Activated naive CD4-positive, alpha-beta T cell treated with anti-CD3 and anti-CD28 coated beads for 36 hours (primary cell): ENCODE measurements at places on chromosomes 5 and 9.
A peak's percentile ranks its signal among the peaks of the same experiment; 100 is the strongest.

GRCh38 chr9:111910428-111910827, 13.8 kb downstream of the UGCG start:
- peak; percentile 42 for DNase-seq

GRCh38 chr9:71769175-71770161, 1.2 kb upstream of the CEMIP2 start:
- peak; percentile 69 for DNase-seq

DNA sequence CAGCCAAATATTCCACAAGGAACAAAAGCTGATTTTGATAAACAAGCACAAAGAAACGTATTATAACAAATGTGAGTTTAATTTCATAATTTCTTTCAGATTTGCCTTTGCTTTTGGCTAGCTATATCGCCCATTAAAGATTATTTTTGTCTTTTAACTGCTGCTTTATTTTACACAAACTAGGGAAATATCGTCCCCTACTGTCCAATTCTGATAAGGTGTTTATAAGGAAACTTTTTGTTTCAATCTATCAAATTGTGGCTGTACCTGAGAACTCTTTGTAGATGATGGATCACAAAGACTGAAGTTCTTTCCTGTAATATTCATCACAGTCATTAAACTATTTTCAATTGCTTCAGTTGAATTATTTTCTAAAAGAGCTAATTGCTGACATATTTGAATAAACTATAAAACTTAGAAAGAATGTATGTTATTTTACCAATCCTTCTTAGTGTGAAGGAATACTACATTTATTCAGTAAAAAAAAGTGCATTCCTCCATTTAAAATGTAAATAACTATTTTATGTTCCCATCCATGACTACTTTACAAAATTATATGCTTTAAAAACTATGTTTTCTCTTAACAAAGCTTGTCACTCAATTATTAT, 431.3 kb upstream of the ITGA1 start:
- no peak for DNase-seq

GRCh38 chr5:35024911-35025510, 22.7 kb downstream of the AGXT2 start:
- no peak for DNase-seq

DNA sequence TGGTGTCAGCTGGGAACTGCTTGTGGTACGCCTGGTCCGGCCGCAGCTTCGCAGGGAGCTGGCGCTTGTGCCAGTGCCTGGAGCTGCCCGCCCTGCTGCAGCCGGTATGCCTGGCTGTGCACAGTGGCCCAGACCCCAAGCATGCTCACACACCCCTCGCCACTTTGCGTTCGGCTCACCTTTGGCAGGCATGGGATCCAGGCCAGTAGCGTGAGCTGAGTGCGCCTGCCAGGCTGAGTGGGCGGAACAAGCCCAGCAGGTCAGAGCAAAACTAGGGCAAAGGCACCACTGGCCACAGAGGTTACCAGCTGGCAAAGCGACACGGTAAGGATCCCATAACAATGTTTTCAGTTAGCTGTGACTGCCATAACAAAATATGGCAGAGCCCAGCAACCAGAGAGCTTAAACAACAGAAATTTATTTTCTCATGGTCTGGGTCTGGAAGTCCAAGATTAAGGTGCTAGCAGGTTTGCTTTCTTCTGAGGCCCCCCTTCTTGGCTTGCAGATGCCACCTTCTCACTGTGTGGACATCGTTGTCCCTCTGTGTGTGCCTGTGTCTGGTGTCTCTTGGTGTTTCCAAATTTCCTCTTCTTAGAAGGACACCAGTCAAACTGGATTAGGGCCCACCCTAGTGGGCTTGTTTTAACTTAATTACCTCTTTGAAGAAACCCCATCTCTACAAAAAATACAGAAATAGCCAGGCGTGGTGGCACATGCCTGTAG, 61.6 kb downstream of the PSAT1 start:
- no peak for DNase-seq

DNA sequence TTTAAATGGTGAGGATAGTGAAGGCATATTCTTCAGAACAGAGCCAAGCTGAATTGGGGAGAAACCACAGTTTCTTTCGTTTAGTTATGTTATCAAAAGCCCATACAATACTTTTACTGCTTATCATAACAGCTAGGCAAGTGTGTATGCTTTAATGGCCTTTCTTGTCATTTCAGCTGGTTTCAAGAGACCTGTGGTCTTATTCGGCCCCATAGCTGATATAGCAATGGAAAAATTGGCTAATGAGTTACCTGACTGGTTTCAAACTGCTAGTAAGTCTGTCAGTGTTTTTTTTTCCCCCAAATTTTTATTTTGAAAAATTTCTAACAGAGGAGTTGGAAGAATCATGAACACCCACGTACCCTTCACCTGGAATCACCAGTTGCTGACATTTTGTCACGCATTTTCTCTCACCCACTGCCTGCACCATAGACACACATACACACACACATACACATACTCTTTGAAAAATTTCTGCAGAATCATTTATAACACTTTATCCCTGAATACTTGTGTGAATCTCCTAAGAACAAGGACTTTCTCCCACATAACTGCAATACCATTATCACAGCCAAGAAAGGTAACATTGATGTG, 63.7 kb downstream of the TJP2 start:
- DNase-seq, result no peak

DNA sequence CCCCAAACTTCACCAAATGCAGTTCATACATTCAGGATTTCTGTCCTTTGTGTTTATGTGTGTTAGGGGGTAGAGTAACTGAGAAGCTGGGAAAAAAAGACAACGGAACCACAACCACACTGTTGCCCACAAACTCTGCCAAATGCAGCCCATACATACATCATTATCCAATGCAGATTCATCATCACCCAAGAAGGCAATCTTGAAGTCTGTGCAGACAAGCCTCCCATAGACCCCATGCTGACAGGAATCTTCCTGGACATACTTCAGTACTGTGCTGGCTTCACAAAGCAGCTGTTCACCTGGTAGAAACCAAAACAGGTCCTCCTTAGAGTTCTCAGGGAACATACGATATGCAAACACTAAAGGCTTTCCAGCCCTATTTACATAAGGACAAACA, 38.9 kb downstream of the MTMR12 start:
- no peak for DNase-seq

GRCh38 chr9:128124873-128125579, 2.5 kb downstream of the PTGES2 start:
- DNase-seq, result peak; percentile 85

GRCh38 chr9:75448955-75449354, 360.6 kb downstream of the OSTF1 start:
- DNase-seq, result no peak
